ENCODE measurements at places on chromosomes 4 and X.

- DNase-seq, result no peak
These were observed 74.9 kb downstream of the CRLF2 start for GRCh38 chrX:1137531-1137930.

DNA sequence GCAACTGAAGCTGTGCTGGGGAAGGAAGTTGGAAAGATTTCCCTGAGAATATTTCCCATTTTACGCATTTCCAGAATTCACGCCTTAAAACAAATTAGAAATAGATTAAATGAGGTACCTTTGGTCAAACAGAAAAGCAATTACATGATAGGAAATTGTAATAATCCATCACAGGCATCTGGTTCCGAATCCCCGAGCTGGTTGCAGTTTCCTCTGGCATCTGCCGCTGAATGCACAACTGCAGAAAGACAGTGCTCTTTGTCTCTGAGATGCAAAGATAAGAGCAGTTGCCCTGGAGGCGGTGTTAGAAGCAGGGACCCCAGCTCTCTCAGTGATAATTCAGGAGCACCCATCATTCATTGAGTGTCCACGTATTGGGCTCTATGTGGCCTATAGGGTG is 224.4 kb downstream of the LDB2 start:
- no peak for DNase-seq

- DNase-seq, result no peak
These were observed 13.9 kb downstream of the SCARB2 start for GRCh38 chr4:76199664-76200211.

DNA sequence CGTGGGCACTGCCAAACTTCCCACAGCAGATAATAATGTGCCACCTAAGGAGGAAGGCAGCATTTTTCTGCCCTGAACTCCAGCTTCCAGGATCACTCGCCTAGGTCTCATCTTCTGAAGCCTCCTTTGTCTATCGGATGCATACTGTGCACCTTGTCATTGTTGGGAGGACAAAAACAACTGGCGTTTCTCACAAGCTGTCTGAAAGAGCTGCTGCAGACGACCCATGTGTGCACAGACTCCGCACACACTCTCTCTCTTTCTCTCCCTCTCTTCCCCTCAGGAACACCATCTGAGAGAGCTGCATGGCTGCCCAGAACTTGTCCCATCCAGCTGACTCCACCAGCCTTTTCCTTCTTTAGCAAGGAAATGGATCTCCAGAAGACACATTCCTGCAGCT is 83.0 kb downstream of the MAML3 start:
- no peak for DNase-seq

- DNase-seq, result no peak
These were observed 355.1 kb upstream of the PABPC5 start for GRCh38 chrX:91079342-91080114.

DNA sequence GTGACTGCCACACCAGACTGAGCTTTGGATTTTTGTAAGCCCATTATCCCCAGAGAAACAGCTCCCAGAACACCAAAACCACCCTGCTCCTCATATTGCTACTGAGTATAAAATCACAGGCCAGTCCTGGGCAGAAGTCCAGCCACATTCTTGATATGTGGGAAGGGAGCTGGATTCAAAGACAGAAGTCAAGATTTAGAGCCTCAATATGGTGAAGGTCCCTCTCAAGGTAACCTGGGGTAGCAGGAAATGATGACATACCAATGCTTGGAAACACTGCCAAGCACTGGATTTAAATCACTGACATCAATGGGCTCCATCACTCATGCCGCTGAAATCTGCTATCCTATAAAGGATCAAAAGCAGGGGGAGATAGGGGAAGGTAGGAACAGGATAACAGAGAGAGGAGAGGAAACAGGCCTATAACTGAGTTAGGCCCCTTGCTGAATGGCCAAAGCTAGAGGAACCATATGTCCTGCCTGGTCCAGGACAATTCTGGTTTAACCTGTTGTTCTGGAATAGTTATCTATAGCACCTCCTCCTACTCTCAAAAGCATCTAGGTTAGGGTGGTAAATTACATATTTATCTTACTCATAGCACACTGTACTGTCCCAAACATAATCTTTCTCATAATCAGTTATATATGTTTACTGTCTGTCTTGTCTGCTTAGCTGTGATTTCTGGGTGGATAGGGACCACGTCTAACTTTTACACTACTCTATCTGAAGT is 83.7 kb upstream of the NHS start:
- DNase-seq, result no peak

DNA sequence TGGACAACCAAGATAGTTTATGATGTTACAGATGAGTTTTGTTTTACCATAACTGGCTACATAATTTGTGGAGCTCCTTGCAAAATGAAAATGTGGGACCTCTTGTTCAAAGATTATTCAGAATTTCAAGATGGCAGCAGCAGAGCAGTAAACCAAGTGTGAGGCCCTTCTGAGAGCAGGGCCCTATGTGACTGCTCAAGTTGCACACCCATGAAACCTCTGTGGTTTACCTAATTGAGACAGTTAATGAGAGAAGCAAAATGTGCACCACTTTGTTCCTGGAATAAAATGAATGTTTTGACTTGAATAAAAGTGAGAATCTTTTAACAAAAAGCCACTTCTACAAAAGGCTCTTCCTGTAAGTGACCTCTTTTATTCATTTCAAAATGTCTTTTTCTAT is 519.2 kb downstream of the RPA4 start:
- no peak for DNase-seq

DNA sequence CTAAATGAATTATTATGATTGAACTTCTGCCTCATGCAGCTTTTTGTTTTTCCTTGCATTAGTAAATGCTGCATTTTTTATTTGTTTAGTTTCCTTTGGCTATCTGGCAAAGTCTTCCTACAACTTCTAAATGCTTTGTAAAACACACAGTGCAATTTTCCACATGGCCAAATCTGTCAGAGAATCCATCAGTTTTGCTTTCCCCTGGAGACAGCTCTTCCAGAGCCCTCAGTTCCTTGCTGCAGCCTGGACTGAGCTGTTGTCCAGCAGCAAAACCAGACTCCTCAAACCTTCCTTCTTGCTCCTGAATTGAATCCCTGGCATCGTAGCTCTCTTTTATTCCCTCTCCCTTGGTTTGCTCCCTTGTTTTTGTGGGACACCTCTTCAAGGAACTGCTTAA is 42.6 kb downstream of the MED28 start:
- no peak for DNase-seq

DNA sequence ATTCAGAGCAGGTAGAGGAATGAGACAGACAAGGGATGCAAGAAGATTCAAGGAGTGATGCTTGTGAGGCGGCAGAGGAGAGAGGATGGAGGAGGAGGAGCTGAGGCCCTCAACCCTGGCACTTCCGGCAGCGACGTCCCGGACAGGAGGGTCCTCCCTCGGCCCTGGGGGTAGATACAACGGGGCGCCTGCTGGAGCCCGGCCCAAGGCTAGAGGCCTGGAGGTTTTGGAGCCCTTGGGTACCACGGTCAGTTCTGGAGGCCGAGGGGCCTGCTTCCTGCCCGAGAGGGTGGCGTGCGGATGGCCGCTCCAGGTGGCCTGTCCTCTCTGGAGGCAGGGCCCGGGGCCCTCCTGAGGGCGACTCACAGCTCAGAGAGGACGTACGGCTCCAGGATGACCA is 13.5 kb downstream of the SSR4 start:
- DNase-seq, result no peak

DNA sequence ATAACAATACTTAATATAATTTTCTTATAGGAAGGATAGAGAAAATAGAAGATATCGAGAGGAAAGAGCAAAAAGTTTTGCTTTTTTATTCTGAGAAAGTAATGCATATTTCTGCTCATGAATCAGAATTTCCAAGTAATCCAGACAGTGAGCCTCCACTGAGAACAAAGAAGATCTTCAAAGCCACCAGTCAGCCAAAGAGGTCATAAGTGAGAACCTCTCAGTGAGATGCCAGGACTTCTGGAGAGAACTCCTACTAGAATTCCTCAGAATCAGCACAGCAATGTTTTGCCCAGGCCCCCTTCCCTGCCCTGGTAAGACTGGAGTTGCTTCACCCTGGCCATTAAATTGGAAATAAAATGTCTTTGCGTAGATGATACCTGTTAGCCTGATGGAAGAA is 254.4 kb upstream of the FAT4 start:
- DNase-seq, result no peak

DNA sequence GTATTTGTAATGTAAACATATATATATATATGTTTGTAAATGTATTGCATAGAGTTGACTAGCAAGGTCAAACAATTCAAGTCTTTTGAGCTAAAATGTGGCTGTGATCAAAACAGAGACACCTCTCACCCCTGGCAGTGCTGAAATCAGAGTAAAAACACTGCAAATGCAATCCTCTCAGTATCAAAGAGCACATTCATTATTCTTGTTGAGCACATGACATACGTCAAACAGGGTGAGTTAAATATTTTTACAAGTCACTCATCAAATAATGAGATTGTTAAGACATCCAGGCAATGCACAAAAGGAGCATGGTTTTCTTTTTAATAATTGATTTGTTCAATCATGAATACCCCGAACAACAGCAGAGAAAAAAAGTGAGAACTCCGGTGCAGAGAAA is 114.1 kb upstream of the KCNIP4 start:
- no peak for DNase-seq

DNA sequence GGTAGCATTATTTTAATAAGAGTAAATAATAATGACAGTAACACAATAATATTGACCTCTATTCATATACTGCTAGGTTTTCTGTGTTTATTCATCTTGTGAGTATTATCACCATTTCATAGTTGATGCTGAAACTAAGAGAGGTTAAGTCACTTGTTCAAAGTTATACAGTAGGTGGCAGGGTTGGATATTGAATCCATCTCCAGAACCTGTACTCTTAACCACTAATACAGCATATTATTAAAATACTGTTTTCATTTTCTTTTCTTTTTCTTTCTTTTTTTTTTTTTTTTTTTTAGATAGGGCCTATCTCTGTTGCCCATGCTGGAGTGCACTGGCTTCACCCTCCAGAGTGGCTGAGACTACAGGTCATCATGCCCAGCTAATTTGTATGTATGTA is 7.1 kb upstream of the ELF2 start:
- no peak for DNase-seq

DNA sequence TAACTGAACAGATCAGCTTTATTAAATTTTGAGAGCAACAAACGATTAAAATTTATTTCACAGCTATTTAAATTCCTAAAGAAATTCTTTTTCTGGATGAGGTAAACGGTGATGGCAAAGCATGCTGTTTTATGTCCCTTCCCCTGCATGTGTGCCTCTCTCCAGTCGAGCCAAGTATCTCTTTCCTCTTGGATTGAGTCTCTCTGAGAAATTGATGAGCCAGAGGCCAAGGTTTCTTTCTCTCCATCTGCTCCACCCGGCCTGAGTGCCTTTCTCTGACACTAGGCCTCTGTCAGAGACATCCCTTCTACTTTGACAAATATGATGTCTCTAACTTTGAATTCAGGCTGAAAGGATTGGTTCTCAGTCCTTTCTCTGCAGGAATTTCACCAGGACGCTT is 42.6 kb upstream of the PARM1 start:
- DNase-seq, result no peak

GRCh38 chrX:38563030-38563429 is 1.7 kb downstream of the TSPAN7 start:
- no peak for DNase-seq

- no peak for DNase-seq
These were observed 88.7 kb downstream of the PDLIM5 start for GRCh38 chr4:94540476-94540875.

DNA sequence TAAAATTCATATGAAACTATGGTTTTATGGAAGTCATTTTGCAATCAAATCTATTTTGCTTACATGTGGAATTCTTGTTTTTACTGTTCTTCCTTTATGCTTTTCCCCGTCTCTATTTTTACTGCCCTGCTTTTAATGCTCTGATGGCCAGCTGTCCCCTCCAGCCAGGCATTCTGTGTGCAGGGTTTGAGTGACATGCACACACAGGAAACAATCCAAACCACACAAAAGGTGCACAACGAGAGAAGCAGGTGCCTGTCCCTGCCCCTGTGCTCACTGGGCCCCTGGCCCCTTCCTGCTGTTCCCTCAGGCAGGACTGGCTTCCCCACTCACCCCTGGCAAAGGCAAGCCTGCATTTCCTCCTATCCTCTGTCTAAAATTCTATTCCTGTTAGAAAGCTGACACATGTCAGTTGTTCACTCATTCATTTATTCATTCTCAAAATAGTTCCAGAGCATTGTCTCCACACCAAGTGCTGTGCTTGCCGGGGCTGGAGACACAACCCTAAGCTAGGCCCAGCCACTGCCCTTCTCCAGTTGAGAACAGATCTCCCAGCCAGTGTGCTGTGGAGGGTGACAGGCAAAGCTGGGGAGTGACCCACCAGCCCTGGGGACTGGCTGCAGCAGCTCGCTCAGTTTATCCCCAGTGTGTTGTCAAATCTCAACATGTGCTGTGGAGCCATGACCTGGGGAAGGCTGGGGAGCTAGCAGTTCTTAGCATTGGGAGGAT is 346.3 kb downstream of the FBXW7 start:
- no peak for DNase-seq

DNA sequence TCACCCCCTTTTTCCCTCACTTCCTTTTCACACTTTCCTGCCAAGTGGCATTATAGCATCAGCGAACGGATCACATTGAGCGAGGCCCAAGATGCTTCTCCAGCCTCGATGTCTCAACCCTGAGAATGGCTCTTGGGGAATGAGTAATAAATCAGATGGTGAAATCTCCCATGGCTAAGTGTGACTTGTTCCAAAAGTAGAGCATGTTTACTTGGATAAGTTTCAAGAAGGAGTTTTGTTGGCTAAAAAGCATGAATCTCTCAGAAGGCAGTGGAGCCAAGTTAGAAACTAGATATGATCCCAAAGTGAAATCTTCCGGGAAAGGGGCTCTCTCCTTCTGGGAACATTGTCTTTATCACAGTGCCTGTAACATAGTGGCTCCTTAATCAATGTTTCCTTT is 316.3 kb downstream of the CAMK2D start:
- DNase-seq, result no peak

DNA sequence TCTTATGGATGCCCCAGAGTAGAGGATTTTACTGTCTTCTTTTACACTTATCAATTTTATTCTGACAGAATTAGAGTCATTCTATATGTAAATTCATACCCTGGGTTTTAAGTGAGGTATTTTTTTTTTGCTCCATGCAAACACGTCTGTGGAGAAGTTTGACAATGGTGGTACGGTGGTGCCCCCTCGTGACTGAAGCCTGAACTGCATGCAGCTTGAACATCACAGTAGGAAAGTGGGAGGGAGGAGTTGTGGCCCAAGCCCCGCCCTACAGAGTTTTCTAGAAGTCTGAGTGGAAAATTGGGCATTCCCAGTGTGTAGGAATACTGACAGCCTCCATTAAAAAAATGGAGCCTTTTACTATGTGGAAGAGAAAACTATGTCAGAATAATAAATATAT is 73.3 kb upstream of the RAB40AL start:
- peak; percentile 86 for DNase-seq

All from H1 (cell line).